ENCODE measurements at places on chromosomes 1 and 21.
A peak's percentile ranks its signal among the peaks of the same experiment; 100 is the strongest.

- no peak for DNase-seq
These were observed 1.1 kb downstream of the KCNH1 start for GRCh38 chr1:211132721-211133392.

DNA sequence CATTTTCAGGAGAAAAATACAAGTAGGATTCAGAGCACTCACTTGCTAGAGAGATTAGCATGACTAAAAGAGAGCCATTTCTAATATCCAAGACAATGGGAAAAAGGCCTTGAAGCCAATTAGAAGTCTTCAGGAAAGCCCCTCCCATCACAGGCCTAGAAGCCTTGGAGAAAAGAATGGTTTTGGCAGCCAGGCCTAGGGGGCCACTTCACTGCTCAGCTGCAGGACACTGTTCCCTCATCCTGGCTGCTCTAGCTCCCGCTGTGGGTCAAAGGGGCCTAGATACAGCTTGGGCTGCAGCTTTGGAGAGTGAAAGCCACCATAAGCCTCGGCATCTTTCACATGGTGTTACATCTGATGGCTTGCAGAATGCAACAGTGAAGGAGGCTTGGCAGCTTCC lies 62.8 kb downstream of the RGS4 start:
- DNase-seq = peak; percentile 87

DNA sequence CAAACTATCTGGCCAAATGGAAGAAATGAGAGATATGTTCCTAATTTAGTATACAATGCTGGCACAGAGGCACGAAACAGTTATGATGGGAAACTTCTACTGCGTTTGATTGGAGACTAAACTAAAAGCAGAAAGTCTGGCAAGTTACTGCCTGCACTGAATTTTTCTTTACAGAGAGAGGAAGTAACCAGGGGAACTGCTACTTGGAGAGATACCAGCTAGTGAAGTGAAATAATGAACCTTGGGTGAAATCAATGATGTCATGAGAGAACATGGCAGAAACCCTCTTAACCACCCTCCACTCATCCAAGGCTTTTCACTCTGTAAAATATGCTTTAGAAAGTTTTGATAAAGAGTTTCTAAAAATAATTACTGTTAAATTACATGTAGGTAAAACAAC lies 29.3 kb downstream of the NIBAN1 start:
- no peak for DNase-seq

- no peak for DNase-seq
These were observed 522.5 kb downstream of the PTBP2 start for GRCh38 chr1:97243973-97244560.

GRCh38 chr21:45154511-45155508 lies 80.4 kb downstream of the ADARB1 start:
- peak; percentile 57 for DNase-seq

DNA sequence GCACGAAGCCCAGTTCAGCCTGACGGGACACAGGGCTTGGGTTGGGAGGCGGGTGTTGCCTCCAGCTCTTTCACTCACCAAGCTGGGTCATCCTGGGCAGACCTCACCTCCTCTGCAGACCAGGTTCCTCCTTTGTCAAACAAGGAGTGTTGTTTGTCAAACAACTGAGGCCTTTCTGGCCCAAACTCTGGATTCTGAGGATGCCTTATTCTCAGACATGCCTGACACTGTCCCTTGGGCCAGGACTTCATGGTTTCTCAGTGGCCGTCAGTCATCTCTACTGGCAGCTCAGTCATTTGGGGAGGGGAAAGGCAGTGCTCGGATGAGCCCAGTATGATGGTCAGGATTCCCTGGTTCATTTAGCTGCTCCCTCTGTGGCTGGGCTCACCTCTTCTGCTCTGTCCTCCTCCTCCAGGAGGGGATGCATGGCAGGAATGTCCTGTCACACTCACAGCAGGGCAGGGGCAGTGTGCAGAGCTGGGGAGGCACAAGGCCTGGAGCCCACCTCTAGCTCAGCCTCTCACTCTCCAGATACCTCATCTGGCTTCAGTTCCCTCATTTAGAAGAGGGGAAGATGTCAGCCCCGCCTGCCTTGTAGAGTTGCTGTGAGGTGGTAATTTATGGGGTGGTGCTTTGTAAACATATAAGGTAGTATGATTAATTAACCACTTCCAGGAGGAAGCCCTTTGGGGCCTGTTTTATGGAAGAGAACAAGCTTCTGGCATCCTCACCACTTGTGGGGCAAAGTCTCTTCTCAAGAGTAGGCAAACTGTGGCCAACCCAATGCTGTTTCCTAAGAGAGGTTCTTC lies 20.6 kb downstream of the SLC2A1 start:
- DNase-seq = no peak

DNA sequence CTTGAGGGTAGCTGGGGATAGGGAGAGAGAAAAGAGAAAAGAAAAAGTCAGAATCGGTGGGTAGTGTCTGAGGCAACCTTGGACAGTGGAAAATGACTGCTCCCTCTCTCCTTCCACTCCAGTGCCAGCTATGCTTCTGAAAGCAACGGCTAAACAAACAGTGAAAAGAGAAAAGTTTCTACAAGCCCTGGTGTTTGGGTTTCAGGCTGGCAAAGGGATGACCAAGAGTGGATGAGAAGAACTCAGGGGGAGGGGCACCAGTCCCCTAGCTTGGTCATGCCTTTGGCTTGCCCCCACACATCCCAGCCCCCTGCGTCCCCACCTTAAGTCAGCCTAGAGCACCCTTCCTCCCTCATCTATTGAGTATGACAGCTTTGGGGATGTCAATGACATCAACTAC lies 8.6 kb downstream of the IL22RA1 start:
- no peak for DNase-seq

Data from NT2/D1 (cell line).